HFF-Myc (cell line): ENCODE measurements at places on chromosomes 13 and 19.

DNA sequence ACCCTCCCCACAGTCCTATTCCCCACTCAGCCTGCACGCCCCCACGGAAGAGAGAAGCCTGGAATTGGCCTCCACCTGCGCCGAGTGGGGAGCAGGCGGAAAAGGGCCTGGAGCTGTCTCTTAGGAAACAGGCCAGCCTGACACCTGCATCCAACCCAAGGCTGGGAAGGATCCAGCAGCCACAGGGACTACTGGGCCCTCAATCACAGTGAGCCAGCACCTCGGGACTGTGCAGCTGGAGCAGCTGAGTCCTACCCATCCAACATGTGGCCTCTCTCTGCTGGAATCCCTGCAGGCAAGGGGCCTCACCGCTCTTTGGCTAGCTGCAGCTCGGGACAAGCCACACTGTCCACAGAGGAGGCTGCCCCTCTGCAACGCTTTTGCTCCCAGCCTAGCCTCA is 8.3 kb upstream of the EPHX3 start:
- DNase-seq, result no peak

DNA sequence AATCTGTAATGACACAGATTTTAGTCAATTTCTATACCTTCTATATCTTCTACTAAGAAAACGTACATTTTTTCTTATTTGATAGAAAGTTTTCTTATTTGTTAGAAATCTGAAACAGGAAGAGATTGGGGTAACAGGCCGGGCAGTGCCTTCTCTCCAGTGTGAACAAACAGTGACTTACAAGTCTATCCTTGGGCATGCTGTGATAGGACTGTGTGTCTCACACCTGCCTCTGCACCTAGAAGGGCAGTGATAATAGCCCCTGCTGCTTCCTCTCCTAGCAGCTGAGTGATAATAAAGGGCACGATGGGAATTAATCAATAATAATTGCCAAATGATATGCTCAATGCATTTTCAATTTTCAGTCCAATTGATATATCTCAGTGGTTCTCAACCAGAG is 1.4 kb downstream of the TMEM272 start:
- DNase-seq, result no peak

DNA sequence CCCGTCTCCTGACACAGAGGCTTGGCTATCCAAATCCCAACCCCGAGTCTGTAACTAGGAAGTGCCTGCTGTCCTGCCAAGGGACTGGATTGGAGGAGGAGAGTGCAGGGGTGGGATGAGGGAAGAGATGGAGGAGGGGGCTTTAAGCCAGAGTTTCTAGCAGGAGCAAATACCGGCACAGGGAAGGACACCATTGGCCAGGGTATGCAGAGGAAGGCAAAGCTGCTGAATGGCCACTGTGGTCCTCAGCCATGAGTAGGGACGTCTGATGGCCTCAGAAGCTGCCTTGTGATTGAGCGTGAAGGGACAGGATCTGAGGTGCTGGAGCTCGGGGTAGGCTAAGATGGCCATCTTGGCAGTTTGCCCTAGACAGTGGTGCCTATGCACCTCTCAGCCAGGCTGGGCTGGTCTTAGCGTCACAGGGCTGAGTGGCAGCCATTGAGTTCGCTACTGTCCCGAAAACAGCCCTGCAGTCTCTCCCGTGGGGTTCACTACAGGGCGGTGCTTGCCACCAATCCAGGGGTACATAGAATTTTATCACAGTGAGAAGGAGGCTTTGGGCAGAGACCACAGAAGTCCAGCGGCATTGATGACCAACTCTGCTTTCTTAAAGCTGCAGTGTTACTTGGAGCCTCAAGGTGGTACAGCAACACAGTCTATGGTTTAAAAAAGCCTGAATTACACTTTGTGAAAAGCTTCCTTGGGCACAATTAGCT is 61.8 kb downstream of the AKAP11 start:
- DNase-seq, result no peak

DNA sequence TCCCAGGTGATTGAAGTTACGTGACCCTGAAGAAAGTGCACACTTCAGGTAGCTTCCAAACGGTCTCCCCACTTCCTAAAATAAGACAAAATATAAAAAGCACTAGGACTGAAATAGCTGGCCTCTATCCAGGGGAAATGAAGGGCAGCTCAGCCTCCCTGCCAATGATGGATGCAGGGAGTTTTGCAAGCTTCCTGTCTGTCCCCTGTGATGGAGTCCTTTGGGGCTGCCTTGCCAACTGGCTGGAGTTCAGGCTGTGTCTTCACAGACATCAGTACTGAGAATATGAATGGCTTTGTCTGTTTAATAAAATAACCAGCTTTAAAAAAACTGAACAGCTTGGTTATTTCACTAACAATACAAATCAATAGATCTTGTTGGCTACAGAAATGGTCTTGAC is 101.4 kb upstream of the GPR12 start:
- no peak for DNase-seq

- DNase-seq, result no peak
Measured at GRCh38 chr13:96203471-96203870, 113.6 kb downstream of the HS6ST3 start.

- DNase-seq, result no peak
Measured at GRCh38 chr13:39935155-39935554, 279.7 kb downstream of the COG6 start.

DNA sequence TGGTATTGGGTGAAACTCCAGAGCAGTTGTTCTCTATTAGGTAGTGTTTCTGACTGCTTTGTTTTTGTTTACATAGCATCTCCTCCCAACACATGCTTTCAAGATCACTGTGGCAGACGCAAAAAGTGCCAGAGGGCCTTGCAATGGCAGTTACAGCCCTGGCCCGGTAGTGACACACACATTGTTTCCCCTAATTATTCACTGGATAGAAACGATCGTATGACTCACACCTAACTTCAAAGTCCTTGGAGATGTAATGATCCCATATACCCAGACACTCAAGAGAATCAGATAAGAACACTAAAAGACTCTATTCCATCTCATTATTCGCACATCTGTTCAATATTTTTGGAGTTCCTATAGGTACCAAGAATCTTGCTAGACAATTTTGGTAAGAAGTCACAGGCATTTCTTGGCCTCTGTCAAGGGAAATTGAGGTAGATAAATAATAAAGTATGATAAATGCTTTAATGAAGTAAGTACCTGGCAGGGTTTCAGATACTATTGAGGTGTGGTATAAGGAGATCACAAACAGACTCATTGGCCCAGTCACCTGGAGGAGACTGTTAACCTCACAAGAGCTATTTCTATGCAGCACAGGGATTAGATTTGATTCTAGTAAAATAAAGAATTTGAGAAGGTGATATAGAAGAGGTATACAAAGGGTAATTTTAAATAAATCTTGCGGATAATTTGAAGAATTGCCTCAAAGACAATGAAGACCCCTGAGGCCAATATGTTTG is 485.3 kb downstream of the SLITRK6 start:
- DNase-seq, result peak; percentile 56

GRCh38 chr19:40718774-40719391 is 2.0 kb downstream of the ITPKC start:
- DNase-seq, result no peak

- no peak for DNase-seq
Measured at GRCh38 chr13:98533912-98534311, 43.0 kb downstream of the STK24 start.

DNA sequence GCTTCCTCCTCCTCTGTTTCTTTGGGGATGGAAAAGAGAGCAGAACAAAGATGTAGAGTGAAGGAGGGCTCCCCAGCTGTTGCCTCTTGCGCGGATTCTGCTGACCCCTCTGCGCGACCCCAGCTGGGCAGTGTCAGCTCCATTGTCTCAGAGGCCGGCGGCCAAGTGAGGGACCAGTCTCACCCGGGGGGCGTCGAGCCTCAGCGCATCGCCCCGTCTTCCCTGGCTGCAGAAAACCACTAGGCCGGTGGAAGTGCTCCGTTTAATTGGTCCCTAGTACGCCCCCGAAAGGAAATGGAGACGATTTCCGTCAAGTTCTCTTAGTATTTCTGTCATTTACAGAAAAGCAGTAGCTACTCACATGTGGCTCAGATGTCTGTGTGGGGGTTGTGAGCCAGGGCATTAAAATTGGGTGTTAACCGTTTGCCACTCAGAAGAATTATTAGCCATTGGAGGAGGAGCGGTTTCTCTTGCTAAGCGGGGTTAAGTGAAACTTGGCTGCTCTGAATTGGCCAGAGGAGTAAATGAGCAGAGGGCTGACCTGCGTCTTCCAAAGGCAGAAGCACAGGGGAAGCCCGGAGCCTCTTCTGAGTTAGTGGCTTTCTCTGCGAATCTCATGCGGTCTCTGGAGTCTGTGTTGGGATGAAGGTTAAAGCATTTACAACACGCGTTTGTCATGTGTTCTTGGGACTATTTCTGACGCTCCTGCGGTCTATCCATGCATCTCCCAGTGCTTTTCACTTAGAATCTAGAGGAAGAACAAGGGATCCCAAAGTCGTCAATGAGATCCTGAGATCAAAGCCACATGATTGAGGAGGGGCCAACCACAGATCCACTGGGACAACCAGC is 132.8 kb upstream of the MYO16 start:
- DNase-seq, result no peak

GRCh38 chr13:69485991-69486592 is 621.5 kb upstream of the ATXN8OS start:
- DNase-seq, result no peak
